Airway epithelial cell (primary cell): ENCODE measurements at places on chromosomes 3 and 15. TPM values are rescaled to one million over a fixed set of nuclear protein-coding genes. Genes with fewer than 3 reads are reported as not detected.

GORASP1 gene
- 34.1 and 46.4 TPM in 2 replicates for total RNA-seq

CLDN18 gene
- total RNA-seq = not detected in 2 replicates

DNAH12 gene
- not detected in 2 replicates for total RNA-seq

ACKR2 gene
- total RNA-seq = 0.56 and 0.92 TPM in 2 replicates

HTR3E gene
- total RNA-seq = not detected in 2 replicates
